ENCODE measurements at places on chromosomes 1 and 21.
A peak's percentile ranks its signal among the peaks of the same experiment; 100 is the strongest.

GRCh38 chr1:80258659-80259058, 1252.1 kb upstream of the ADGRL4 start:
- no peak for DNase-seq

DNA sequence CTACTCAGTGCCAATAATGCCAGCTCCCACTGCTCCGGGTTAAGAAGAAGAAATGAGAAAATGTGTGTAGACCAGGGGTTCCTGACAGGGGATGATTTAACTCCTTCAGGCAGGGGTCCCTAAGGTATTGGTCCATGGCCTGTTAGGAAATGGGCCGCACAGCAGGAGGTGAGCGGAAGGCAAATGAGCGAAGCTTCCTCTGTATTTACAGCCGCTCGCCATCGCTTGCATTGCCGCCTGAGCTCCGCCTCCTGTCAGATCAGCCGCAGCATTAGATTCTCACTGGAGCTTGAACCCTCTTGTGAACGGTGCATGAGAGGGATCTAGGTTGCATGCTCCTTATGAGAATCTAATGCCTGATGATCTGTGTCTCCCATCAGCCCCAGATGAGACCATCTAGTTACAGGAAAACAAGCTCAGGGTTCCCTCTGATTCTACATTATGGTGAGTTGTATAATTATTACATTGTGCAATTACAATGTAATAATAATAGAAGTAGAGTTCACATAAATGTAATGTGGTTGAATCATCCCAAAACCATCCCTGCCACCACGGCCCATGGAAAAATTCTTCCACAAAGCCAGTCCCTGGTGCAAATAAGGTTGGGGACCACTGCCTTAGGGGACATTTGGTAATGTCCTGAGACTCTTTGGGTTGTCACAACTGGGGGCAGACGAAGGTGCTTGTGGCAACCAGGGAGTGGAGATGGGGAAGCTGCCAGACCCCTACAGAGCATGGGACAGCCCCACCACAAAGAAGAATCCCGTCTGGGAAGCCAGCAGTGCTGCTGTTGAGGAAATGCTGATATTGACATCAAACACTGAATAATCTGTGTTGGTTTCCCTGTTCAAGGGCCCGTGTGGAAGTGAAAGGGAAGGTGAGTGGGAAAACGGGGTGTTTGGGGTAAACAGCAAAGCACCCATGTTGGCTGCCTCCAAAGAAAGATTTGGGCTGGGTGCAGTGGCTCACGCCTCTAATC, 60.8 kb downstream of the DHRS3 start:
- DNase-seq = no peak

DNA sequence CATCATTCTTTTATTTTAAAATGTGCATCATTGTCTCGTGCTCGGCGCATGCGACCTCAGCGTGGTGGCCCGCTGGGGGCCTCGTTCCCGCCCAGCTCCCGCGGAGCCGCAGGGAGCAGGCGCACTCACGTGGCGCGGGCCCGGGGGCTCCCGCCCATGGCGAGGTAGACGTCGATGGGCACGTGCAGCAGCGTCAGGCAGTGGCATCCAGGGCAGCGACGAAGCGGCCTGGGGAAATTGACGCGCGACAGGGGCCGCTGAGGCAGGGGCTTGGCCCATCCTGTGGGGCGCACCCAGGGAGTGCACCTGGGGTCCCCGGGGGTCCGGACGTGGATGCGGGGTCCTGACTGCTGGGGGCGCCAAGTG, 994 bp downstream of the FAM229A start:
- peak; percentile 26 for DNase-seq

GRCh38 chr1:59404796-59405195, 107.9 kb downstream of the FGGY start:
- no peak for DNase-seq

DNA sequence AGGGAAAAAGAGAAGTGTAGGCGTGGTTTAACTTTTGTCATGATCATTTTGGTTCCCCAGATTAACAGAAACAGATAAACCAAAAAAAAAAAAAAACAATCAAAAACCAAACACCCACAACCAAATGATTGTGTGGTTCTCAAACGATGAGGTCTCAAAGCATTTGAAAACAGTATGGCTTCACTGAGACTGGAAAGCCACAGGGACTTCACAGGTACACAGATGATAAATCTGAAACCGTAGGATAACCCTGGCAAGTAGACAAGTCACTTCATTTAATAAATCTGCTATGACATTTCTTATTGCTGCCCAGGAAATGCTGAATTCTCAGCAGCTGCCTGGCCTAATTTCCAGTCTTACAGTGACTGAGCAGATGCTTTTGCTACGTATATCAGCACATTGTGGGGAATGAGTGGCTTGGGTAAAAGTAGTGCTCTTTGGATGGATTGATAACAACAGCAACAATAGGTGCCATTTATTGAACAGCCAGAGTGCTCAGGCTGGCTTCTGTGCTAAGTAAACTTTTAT, 6.1 kb downstream of the ST6GALNAC3 start:
- no peak for DNase-seq

DNA sequence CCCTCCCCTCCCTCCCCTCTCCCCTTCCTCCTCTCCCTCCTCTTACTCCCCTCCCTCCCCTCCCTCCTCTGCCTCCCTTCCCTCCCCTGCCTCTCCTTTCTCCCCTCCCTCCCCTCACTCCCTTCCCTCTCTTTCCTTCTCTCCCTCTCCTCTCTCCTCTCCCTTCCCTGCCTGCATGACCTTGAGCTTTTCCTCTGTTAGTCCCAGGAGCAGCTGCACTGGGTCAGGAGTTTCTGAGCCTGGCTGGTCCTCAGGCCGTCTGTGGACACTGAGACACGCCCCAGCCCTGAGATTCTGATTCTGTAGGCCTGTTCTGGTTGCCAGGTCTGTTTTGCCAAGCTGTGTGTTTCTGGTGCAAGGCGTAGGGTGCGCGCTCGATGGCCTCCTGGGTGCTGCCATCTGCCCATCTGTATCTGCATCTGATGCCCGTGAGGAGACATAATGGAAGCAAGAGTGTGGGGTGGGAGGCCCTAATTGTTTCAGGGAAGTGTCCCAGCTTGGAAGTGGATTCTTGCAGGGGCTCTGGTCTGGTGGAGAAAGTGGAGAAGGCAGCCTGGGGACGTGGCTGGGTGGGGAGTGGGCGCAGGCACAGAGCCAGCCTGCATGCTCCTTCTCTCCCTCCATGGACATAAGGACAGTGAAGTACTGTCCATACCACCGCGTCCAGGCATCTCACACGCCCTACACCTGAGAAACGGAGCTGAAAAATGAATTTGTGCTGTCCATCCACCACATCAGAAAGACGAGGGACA, 97.2 kb downstream of the WDR4 start:
- no peak for DNase-seq

DNA sequence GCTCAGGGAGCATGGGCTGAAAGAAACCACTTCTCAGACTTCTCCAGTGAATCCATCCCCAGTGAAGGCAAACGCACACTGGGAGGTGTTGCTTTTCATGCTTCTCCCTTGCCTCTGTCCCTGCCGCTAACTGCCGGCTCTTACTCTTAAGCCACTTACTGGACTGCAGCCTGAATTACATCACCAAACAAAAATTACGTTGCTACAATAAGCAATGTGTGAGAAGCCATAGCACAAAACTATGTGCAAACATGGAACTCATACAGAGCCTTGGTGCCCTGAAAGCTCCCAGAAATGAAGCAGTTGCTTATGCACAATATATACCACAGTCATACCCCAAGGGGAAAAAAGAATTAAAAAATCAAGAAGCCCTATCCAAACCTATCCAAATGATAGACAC, 375.2 kb downstream of the KCNH1 start:
- DNase-seq = no peak

DNA sequence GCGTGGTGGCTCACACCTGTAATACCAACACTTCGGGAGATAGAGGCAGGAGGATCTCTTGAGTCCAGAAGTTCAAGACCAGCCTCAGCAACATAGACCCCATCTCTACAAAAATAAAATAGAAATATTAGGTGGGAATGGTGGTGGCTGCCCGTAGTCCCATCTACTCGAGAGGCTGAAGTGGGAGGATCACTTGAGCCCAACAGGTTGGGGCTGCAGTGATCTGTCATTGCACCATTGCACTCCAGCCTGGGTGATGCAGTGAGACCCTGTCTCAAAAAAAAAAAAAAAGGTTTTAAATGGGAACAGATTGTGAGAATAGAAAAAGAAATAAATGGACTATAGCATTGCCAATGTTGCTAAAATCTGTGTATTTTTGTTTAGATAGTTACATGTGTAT, 11.2 kb downstream of the DHX9 start:
- DNase-seq = no peak

GRCh38 chr1:119799599-119800177, 11.6 kb downstream of the REG4 start:
- no peak for DNase-seq

- DNase-seq = no peak
Measured at GRCh38 chr1:21510885-21511578, 1.8 kb downstream of the ALPL start.

GRCh38 chr1:210652329-210652954, 323.7 kb downstream of the HHAT start:
- no peak for DNase-seq

DNA sequence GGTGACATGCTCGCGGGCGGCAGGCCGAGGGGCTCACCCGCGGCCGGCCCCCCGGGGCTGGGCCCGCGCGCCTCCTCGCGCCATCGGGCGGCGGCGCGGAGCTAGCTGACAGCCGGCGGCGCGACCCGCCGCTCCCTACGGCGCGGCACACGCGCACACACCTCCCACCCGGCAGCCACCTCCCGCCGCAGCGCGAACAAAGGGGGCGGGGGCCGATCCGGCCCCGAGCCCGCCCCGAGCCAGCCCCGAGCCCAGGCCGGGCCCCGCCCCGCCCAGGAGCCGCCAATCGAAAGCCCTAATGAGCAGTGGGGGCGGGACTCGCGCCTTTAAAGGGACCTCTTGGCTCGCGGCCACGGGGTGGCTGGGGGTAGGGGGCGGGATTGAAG, at the start of gene KIF21B:
Gene KIF21B (minus strand): TSS at position 198 of the 386 bp plus-strand sequence. CDS start 331 bp downstream, outside the sequence.
- peak; percentile 94 for DNase-seq

- DNase-seq = no peak
Measured at GRCh38 chr1:7300893-7301663, 470.0 kb upstream of the VAMP3 start.

DNA sequence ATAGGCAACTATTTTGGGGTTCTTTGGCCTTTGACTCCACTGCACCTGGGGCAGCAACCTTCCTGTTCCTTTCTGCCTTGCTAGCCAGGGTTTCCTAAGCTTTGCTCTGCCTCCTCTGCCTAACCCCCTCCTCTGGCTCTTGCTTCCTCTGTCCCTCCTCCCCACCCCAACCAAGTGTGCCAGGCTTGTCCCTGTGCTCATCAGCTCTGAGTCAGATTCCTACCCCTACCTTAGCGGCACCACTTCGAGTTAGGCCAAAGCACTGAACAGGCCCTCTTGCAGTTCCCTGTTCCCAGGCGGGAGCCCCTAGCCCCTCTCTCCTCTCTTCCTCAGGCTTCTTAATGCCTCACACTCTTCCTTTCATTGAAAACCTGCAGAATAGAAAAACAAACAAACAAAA, 74.8 kb upstream of the HAO2 start:
- no peak for DNase-seq

- DNase-seq = no peak
Measured at GRCh38 chr1:113991467-113991997, 12.3 kb downstream of the OLFML3 start.

DNA sequence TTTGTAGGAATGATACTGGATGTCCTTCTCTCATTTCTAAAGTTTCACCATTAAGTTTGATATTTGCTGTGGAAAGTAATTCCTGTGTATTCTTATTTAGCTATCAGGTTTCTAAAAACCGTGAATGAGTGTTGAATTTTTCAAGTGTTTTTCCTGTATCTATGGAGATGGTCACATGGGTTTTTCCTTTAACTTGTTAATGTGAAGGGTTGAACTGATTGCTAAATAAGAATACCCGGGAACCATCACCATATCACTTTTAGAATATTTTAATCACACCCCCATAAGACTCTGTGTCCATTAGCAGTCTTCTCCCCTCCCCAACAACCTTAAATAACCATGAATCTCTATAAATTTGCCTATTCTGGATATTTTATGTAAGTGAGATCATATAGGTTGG, 16.5 kb upstream of the ASAP3 start:
- DNase-seq = no peak

GRCh38 chr1:99457381-99458165, 188.3 kb upstream of the PALMD start:
- no peak for DNase-seq

DNA sequence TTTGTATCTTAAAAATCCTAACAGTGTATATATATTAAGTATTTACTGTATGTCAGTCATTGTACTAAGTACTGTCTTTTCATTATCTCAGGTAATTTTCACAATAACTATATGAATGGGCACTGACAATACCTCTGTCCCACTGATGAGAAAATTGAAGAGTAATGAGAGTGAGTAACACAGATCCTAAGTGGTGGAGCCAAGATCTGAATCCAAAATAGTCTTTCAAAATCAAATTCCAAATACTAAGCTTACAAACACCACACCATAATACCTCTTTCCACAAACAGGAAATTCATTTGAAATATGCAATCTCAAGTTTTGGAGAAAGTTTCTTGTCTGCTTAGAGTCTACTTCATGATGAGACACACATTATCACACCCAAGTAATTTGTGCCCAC, 105.9 kb upstream of the EDEM3 start:
- no peak for DNase-seq

GRCh38 chr21:43927591-43928221, 62.7 kb downstream of the AGPAT3 start:
- no peak for DNase-seq

DNA sequence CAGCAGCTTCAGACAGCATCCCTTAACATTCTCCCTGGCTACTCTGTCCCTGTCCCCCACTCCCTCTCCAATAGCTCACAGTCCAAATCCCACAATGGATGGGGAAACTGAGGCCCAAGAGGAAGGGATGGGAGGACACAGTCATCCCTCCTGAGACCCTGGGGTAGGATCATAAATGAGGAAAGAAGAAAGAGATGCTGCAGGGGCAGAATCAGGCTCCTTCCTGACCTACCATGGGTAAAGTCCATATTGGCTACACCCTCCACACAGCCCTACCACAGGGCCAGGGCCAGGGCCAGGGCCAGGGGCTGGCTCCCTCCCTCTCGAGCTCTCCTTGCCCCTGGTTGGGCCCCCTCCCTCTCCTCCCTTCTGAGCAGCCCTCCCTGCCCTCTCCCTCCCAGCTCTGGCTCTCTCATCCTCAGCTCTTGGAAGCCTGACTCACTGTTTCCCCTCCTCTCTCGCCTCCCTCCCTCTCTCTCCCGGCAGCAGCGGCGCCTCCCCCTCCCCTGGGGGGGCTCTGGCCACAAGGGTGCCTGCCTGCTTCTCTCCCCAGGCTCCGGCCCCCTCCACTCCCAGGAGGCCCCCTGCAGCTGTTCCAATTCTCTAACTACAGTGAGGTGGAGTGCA, 4.9 kb downstream of the AHDC1 start:
- peak; percentile 39 for DNase-seq

GRCh38 chr21:37079211-37079824, 6.3 kb downstream of the TTC3 start:
- DNase-seq = no peak

DNA sequence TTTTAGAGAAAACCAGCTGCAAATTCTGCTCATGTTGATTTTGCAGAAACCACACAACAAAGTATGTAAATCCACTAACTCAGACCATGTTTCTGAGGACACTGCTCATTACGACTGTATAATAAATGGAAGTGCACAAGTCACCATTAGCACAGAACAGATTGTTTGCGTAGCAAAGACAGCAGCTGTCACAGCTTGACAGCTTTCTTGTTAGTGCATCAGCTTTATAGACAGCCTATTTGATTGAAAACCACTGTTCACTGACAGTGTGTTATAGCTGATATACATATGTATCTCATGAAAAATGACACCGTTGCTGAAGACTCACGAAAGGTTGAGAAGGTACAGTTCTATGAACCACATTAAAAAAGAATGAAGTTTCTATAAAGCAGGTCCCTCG, 560.2 kb upstream of the ZRANB2 start:
- no peak for DNase-seq

- DNase-seq = no peak
Measured at GRCh38 chr1:164937291-164937690, 378.3 kb downstream of the PBX1 start.

Measured in CD8-positive, alpha-beta T cell (primary cell).